Activated gamma-delta T cell (primary cell): ENCODE measurements at places on chromosomes 1 and 21.

DNA sequence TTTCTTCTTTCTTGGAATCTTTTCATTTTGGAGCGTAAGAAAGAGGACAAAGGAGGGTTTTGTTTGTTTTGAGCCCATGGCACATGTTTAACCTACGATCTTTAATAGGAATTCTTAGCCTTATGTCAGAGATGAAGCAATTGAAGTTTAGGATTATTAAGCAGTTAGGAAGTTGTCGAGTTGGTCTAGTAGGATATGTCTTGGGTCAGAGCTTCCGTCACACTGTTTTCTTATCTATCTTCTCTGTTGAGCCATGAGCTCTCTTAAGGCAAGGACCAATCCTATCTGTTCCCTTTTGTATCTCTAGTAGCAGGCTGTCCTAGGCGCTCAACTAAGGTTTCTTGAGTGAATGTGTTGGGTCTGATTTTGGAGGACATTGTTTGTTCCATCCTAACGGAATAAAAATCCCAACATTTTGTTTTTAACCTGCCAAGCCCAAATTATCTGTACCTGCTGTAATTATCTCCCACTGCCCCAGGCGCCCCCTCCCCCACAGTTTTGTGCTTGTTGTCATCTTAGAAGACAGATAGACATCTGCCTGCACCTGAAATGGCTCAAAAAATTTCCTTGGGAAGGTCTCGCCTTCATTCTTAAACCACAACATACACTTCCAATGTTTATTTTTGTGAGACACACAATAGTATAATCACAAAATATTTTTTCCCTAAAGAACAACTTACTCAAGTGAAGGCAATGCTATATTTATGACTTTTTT lies 95.3 kb upstream of the GADD45A start:
- DNase-seq: no peak

DNA sequence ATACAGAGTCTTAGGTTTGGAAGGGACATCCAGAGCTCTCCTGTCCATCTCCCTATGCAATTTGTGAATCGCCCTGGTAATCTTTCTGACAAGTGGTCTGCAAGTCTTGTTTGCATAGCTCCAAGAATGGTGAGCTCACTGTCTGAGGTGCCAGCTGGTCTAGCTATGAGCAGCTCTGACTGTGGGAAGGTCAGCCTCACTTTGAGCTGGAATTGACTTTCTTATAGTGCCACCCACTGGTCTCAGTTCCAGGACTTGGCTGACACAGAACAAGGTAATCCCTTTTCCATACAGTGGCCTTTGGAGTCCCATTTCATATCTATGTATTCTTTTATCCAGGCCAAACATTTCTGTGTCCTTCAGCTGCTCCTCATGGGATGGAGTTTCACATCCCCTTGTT lies 95.6 kb upstream of the C8B start:
- no peak for DNase-seq

DNA sequence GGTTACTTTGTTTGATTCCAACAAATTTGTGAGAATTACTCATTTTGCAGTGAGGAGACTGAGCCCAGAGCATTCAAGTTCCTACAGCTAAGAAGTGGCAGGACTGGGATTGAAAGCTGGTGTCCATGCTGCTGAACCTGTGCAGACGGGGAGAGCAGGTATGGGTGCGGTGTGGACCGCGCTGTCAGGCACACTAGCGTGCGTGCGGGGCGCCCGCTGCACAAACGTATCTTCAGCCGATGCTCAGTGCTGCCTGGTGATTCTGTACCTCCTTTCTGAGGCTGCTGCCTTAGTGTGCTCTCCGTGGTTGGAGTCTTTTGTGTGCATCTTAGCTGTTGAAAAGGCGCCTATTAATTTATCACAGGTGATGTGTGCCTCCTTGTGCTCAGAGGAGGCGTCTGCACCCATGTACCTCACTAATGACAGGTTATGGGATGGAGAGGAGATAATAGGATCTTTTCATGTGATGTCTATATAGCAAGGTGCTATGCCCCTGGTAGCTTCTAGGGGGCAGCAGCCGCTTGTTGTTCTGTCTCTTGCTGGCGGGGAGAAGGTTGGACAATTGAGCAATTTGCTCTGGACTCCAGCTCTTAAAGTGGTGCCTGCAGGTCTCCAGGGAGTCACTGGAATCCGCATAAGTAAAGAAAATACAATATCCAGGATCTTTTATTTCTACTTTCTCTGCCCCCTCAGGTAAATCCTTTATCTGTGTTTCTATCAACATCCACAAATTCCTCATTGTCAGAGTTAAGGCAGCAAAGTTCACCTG lies 32.5 kb downstream of the PEX14 start:
- no peak for DNase-seq

- no peak for DNase-seq
Observed at GRCh38 chr1:201194046-201194445, 3.4 kb downstream of the IGFN1 start.
